Lung (tissue), 17 donors: ENCODE measurements at places on chromosomes 5 and 9. TPM values are rescaled to one million over a fixed set of nuclear protein-coding genes. Genes with fewer than 3 reads are reported as not detected.

DNA sequence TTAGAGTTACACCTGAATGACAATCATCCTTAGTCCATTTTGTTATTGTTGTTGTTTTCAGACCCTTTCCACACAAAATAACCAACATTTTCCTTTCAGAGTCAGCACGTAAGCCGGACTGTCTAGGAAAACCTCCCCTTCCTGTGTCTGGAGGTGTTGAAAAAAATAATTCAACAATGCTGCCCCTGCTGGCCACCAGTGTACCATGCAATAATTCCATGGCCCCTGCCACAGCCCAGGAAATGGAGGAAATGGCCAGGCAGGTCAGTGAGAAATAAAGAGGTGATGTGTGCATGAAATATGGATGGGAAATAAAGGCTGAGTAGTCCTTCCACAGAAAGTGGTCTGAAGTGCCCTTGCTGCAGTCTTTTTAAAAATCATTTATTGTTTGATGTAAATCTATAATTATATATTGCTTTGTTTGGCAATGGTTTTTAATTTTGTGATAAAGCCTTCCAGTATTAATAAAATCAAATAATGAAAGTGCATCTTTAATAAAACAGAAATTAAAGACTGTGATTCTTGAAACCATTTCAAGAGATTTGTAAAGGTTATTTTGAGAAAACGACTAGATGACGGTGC lies 152.8 kb upstream of the PAPPA start:
- no peaks in the 10 kb centered on the region for H3K4me1 ChIP-seq
- peak; percentile 13 for DNase-seq

GRCh38 chr5:59491945-59492344 lies 401.6 kb downstream of the PDE4D start:
- no peak overlapping the region for H3K27ac ChIP-seq
- no peak for DNase-seq
- no peaks in the 10 kb centered on the region for H3K27me3 ChIP-seq
- no peaks in the 10 kb centered on the region for H3K36me3 ChIP-seq

DNA sequence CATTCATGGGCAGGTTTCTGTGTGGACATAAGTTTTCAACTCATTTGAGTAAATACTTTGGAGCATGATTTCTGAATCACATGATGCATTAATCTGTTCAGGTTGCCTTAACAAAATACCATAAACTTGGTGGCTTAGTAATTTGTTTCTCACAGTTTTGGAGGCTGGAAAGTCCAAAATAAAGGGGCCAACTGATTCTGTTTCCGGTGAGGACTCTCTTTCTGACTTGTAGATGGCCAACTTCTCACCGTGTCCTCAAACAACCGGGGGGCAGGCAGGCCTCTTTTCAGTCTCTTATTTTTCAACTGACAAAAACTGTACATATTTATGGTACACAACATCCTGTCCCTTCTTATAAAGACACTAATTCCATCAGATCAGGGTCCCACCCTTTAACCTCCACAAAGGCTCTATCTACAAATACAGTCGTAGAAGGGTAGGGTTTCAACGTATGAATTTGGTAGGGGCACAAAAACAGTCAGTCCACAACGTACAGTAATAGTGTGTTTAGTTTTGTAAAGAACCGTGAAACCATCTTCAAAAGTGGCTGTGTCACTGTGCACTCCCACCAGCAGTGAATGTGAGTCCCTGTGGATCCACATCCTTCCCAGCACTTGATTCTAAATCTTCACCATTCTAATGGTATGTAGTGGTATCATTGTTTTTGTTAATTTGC lies 37.2 kb downstream of the MLLT3 start:
- no peaks in the 10 kb centered on the region for H3K27me3 ChIP-seq
- no peak for DNase-seq
- H3K36me3 ChIP-seq = no peaks in the 10 kb centered on the region
- no peak overlapping the region for H3K4me3 ChIP-seq

DNA sequence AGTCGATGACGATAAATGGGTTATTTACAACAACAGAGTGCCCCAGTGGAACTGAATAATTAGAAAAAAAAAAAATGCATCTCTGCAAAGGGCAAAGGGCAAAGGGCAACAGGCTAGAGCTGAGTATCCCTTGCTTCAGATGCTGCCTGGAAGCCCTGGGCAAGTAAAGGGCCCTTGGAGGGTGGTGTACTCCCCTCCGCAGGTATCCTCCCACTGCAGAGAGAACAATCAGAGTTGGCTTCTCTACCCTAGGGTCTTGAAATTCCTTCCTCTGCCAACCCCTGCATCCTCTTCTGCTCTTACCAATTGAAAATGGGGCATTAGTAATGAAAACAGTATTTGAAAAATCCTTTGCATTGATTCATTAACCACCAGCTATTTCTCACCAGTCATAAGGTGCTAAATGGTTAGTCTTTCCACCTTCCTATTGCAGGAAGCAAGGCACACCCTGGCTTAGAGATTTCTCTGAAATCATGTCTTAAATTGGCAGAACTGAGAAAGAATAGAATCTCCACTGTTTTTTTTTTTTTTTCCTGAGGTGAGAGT lies 122.6 kb downstream of the SEMA6A start:
- no peak for DNase-seq
- no peak overlapping the region for H3K4me3 ChIP-seq
- H3K36me3 ChIP-seq = no peaks in the 10 kb centered on the region
- H3K4me1 ChIP-seq = peaks cover 4% of the 10 kb centered on the region

- H3K27ac ChIP-seq = no peak overlapping the region
- DNase-seq = peak; percentile 27
- no peaks in the 10 kb centered on the region for H3K36me3 ChIP-seq
- H3K4me1 ChIP-seq = peaks cover 37% of the 10 kb centered on the region
These were observed 102.4 kb downstream of the MED27 start for GRCh38 chr9:131977109-131977838.

DNA sequence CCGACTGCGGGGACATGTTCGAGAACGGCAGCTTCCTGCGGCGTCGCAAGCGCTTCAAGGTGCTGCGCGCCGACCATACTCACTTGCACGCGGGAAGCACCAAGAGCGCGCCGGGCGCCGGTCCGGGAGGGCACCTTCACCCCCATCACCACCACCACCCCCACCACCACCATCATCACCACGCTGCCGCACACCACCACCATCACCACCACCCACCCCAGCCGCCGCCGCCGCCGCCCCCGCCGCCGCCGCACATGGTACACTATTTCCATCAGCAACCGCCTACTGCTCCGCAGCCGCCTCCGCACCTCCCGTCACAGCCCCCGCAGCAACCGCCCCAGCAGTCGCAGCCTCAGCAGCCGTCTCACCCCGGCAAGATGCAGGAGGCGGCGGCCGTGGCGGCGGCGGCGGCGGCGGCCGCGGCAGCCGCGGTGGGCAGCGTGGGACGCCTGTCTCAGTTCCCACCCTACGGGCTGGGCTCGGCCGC lies 514 bp downstream of the FOXB2 start:
- H3K27me3 ChIP-seq = peaks cover 17% of the 10 kb centered on the region
- H3K4me3 ChIP-seq = no peak overlapping the region
- H3K4me1 ChIP-seq = no peaks in the 10 kb centered on the region
- no peaks in the 10 kb centered on the region for H3K36me3 ChIP-seq
- no peak overlapping the region for H3K27ac ChIP-seq

GRCh38 chr9:91978740-91979414 lies 28.8 kb upstream of the ROR2 start:
- no peaks in the 10 kb centered on the region for H3K27me3 ChIP-seq
- no peak overlapping the region for H3K4me3 ChIP-seq
- no peaks in the 10 kb centered on the region for H3K36me3 ChIP-seq
- no peaks in the 10 kb centered on the region for H3K4me1 ChIP-seq
- H3K27ac ChIP-seq = no peak overlapping the region
- DNase-seq = peak; percentile 15

DNA sequence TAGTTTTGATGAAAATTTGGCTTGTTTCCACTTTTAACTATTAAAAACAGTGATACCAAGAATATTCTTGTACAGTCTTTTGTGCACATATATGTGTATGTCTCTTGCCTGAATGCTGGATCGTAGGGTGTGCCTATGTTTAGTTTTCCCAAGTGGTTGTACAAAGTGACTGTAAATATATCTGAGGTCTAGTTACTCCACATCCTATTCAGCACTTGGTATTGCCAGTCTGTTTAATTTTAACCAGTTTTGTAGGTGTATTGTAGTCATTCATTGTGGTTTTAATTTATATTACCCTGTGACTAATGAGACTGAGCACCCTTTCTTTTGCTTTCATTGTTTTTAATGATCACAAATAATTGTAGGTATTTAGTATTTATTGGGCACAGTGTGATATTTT lies 17.8 kb downstream of the RCL1 start:
- H3K4me1 ChIP-seq = peaks cover 3% of the 10 kb centered on the region
- H3K36me3 ChIP-seq = no peaks in the 10 kb centered on the region

GRCh38 chr9:106156465-106156864 lies 462.1 kb downstream of the TMEM38B start:
- no peak overlapping the region for H3K4me3 ChIP-seq
- DNase-seq = no peak
- no peaks in the 10 kb centered on the region for H3K27me3 ChIP-seq
- no peaks in the 10 kb centered on the region for H3K4me1 ChIP-seq
- H3K36me3 ChIP-seq = no peaks in the 10 kb centered on the region

- peaks cover 5% of the 10 kb centered on the region for H3K4me1 ChIP-seq
- H3K27ac ChIP-seq = no peak overlapping the region
- no peak overlapping the region for H3K4me3 ChIP-seq
- no peaks in the 10 kb centered on the region for H3K36me3 ChIP-seq
These were observed 22.6 kb upstream of the SH3GL2 start for GRCh38 chr9:17556255-17556654.

DNA sequence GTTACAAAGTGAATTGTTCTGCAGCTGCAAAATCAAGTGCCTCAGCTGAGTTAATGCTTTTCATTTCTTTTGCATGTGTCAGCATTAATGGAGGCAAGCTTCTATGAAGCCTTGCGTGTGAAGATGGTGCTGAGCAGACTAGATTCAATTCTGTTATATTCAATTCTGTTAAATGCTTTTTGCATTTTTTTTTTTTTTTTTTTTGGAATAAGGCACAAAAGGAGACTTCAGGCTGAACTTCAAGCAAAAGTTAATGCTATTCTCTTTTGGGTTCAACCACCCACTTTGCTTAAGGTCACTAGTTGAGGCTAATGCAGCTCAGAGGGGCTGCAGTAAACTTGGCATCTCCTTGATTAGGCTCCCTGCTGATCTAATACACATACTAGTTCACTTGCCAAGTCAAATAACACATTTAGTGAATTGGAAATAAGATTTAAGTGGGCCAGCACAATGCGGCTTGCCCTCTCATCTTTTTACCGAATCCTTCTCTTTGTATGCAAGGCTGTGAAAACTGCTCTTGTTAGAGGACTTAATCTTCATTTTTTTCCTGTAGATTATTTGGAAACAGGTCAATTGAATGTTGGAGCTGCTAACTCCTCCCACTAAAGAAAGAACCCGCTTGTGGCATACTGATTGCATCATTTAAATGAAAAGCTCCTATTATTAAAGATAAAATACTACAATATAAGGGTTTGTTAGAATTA lies 1020.2 kb downstream of the NR2F1-AS1 start:
- H3K36me3 ChIP-seq = no peaks in the 10 kb centered on the region
- H3K27me3 ChIP-seq = no peaks in the 10 kb centered on the region
- no peak overlapping the region for H3K4me3 ChIP-seq
- H3K4me1 ChIP-seq = no peaks in the 10 kb centered on the region

- H3K27ac ChIP-seq = no peak overlapping the region
- H3K27me3 ChIP-seq = no peaks in the 10 kb centered on the region
- DNase-seq = no peak
- H3K4me1 ChIP-seq = peaks cover 12% of the 10 kb centered on the region
These were observed 20.9 kb downstream of the NDUFA8 start for GRCh38 chr9:122138560-122139268.

GRCh38 chr9:20989923-20990341 lies 41.5 kb downstream of the HACD4 start:
- H3K4me3 ChIP-seq = no peak overlapping the region
- peaks cover 15% of the 10 kb centered on the region for H3K36me3 ChIP-seq
- H3K27me3 ChIP-seq = no peaks in the 10 kb centered on the region
- no peak for DNase-seq

GRCh38 chr9:14318934-14319580 lies 5.1 kb upstream of the NFIB start:
- no peak for DNase-seq
- H3K4me3 ChIP-seq = no peak overlapping the region
- peak overlapping the region; percentile 56 for H3K27ac ChIP-seq

DNA sequence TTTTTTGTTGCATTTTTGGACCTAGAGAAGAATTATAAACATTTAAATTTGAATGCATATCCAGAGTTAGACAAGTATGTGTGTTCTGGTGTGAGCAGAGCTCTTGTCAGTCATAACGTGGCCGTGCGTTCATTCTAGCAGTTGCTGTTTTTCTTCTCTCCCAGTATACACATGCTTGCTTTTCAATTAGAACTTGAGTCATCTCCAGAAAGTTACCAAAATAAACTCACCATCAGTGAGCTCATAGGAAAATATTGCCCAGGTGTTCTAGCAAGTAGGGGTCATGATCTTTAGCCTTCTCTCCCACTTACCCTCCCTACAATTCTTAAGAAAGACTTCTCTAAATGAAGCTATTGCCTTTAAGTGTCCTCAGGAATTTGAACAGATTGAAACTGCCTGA lies 247.5 kb upstream of the TUT7 start:
- peaks cover 11% of the 10 kb centered on the region for H3K4me1 ChIP-seq
- no peak overlapping the region for H3K27ac ChIP-seq
- no peaks in the 10 kb centered on the region for H3K36me3 ChIP-seq
- no peak overlapping the region for H3K4me3 ChIP-seq
- H3K27me3 ChIP-seq = no peaks in the 10 kb centered on the region

DNA sequence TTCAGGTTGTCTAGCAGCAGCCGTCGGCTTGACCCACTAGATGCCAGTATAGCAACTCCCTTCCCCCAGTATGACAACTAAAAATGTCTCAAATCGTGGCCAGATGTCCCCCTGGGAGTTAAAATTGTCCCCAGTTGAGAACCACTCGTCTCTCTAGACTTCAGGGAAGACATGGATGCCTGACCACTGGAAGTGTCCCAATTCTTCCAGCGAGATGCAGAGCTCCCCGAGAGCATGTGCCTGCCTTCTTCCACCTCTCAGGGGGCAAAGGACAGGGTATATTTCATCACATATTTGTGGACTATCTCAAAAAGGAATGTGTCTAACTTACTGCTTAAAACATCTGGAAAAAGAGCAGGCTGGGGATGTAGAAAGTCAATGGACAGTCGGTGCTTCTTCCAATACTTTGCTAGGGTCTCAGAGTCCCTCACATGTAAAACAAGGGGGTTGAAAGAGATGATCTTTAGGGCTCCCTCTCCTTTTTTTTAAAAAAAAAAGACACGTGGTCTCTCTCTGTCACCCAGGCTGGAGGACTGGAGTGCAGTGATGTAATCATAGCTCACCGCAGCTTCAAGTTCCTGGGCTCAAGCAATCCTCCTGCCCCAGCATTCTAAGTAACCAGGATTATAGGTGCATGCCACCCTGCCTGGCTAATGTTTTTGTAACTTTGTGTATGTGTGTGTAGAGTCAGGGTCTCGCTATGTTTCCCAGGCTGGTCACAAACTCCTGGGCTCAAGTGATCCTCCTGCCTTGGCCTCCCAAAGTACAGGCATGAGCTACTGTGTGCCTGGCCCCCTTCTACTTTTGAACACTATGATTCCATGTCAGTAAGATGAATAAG lies 190.6 kb downstream of the DAB2IP start:
- DNase-seq = no peak
- H3K4me1 ChIP-seq = no peaks in the 10 kb centered on the region
- no peaks in the 10 kb centered on the region for H3K27me3 ChIP-seq

GRCh38 chr9:110933350-110934001 lies 104.8 kb downstream of the LPAR1 start:
- peaks cover 15% of the 10 kb centered on the region for H3K36me3 ChIP-seq
- H3K27me3 ChIP-seq = no peaks in the 10 kb centered on the region

The CARTPT gene
- total RNA-seq = not detected

The CCDC183 gene
- 4.6 TPM for total RNA-seq

The ACTBL2 gene
- 0.09 TPM for total RNA-seq

The C5orf52 gene
- not detected for total RNA-seq

The GPRIN1 gene
- total RNA-seq = 0.97 TPM

The GOLM1 gene
- 55.2 TPM for total RNA-seq

The FGD3 gene
- 24.3 TPM for total RNA-seq

The TMEM174 gene
- not detected for total RNA-seq

The PSAT1 gene
- total RNA-seq = 48.4 TPM
